ENCODE measurements at places on chromosomes 11 and 22.
A peak's percentile ranks its signal among the peaks of the same experiment; 100 is the strongest.

DNA sequence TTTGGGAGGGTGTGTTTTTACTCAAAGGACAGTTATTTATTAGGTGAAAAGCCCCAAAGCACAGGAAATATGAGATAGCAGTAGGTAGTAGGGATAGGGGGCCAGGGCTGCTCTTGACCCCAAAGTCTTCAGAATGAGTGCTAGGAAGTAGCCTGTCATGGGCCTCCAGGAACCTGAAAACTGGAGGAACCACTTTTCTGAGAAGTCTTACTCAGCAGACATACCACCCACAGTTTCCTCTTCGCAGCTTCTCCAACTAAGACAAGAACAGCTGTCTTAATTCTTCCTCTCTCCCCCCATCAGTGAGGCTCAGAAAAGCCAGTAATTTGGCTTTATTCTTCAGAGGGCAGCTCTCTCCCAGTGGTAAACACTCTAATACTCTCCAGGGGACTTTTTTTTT, 84.0 kb upstream of the CTSC start:
- DNase-seq: no peak

DNA sequence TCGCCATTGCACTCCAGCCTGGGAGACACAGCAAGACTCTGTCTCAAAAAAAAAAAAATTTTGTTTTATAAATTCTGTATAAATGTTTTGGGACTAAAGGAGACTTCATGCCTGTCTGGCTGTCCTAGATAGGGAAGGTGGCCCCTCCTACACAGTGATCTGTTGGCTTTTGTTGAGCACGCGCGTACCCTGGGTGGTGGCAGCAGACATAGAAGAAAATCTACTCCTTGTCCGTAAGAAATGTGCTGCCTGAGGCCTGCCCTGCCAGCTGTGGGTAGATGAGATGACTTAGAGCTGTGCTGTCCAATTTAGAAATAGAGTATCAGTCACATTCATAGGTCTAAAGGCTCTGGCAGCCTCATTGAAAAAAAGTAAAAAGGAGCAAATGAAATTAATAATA, 37.0 kb downstream of the AP2A2 start:
- no peak for DNase-seq

- no peak for DNase-seq
Measured at GRCh38 chr11:64932324-64932723, 3.4 kb downstream of the GPHA2 start.

- no peak for DNase-seq
Measured at GRCh38 chr22:27029584-27030130, 372.3 kb downstream of the MIAT start.

GRCh38 chr11:93216511-93217101, 18.8 kb upstream of the SLC36A4 start:
- no peak for DNase-seq

DNA sequence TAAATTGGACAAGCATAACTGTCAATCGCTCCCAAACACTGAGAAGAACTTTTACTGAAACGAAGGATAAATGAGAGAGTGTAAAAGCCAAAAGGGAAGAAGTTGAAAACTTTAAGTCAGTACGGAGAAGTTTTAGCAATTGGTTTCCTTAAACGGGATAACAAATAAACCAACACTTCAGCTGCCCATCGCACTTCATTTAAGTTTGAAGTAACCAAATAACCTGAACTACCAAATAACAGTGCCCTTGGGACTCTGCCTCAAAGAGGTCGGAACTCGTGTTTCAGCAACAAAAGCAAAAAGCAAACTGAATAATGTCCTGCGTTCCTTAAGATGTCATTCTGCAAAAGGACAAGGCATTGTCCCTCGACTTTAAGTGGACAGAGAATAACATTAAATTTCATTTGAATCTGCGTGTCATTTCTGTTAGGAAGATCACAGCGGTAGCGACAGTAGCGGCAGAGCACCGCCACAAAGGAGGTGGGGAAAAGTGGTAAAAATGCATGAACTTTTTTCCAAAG, 127.0 kb upstream of the C11orf58 start:
- DNase-seq: peak; percentile 73

GRCh38 chr11:74634537-74634936, 42.2 kb downstream of the POLD3 start:
- no peak for DNase-seq

DNA sequence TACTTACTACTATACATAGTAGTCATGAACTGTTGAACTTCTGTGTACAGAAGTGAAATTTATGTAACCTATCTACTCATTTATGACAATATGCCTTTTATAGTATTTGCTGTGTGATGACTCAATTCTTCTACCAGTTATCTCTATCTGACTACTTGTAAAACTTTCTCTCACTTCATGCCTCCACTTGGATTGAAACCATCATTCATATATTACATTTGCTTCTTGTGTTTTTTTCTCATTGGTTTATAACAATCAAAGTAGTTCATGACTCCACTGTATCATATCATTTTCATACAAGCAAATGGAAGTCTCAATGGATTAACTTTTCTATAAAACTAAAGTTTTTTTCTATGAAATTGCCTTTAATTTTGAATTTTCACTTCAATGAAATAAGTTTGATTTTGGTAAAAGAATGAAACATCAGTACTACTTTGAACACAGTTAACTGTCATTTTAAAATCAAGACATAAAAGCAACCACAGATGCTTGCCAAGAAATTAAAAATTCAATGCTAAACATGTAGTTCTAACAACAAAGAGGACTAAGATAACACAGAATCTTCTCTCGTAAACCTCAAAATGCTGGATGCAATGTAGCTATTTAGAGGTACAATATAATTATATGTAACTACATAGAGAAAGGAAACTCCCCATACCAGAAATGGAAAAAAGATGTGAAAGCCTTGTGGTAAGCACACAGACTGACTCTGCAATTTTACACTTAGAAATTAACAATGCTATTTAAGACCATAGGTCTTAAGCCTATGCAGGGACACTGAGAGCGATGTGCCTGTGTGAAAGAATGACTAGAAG, 27.6 kb upstream of the EXPH5 start:
- DNase-seq: no peak

DNA sequence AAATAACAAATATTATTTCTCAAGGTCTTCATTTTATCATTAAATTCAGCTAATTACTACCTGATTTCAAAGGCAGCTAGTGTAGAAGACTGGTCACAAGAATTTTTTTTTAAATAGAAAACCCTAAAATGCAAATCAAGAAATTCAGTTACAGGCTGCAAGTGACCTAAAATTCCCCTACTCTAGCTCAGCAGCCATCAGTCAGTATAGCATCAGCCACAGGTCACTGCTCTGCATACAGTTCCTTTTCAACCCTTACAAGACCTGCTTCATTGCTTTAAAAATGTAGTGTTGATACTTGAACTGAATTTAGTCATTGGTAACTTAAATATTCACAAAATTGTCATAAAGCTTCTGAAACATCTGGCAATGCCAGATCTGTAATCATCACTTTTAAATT, 9.5 kb upstream of the B3GNT6 start:
- DNase-seq: no peak

- no peak for DNase-seq
Measured at GRCh38 chr11:119779195-119780071, 50.4 kb upstream of the NECTIN1 start.

GRCh38 chr11:19725379-19726079, 12.9 kb downstream of the NAV2 start:
- DNase-seq: no peak

GRCh38 chr22:38046070-38046748, 11.0 kb upstream of the PICK1 start:
- DNase-seq: no peak

DNA sequence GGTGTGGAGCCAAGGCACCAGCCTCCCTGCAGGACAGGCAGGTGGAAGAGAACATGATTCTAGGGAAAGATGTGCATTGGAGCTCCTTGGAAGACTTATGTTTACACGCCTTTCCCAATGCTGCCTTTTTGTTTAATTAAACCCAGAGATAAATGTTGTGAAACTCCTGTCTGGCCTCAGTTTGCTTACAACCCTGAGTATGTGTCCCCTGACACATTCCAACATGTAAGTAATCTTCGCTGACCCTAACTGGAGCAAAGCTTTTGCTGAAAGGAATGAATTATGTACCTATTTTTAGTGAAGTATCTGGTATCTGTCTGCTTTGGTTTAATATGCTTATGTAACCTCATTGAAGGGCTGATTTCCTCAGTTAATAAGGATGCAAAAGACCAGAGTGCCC, 56.7 kb downstream of the APIP start:
- DNase-seq: peak; percentile 3

DNA sequence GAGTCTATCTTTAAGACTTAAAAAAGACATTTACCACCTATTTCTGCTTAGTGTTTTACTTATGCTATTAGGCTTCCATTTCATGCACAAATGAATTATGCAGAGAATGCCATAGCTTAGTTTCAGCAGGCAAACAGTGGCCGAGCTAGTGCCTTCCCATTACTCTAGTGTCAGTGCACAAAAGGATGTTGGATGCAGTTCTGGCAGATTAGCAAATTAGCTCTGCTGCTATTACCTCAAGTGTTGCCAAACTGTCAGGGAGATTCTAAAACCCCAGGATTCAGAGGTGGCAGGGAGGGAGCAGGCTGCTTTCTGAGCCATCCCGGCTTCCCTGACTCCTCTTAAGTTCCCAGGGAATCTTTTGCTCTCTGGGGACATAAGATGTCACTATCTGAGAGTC, 209.4 kb upstream of the NCAM1 start:
- no peak for DNase-seq

GRCh38 chr22:37121887-37122591, 12.5 kb upstream of the TMPRSS6 start:
- no peak for DNase-seq

DNA sequence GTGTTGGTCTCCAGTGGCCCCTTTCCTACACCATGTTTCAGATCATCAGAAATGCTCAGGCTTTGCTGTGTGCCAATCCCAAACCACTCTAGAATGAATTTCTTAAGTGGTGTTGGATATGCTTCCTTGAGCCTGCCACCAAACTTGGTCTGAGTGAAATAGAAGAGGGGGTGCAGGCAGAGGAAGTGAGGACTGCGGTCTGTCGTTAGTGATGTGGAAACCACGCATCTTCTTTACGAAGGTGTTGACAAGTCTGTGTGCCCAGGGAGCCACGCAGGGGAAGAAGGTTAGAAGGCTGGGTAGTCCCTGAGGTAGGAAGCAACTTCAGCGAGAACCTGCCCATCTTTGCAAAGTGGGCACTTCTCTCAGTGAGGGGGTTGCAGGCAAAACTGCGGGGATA, 187.4 kb upstream of the NAV2 start:
- no peak for DNase-seq

- DNase-seq: no peak
Measured at GRCh38 chr11:118245936-118246562, 6.1 kb downstream of the MPZL3 start.

DNA sequence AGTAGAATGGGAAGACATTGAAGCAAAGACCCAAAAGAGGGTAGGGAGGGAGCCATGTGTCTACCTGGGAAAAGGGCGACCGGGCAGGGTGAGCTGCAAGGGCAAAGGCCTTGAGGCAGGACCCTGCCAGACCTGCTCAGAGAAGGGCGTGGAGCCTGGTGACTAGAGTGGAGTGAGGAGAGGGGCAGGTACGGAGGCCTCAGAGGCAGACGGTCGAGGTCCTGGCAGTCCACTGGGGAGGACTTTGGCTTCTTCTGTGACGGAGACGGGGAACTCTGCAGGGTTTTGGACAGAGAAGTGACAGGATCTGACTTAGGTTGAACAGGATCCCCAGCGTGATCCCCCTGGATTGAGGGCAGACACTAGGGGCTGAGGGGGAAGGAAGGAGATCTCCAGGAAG, 12.9 kb downstream of the RIBC2 start:
- no peak for DNase-seq

GRCh38 chr22:41478891-41479521, 10.1 kb downstream of the ACO2 start:
- DNase-seq: no peak

- DNase-seq: no peak
Measured at GRCh38 chr11:19013181-19013857, 47.2 kb downstream of the MRGPRX2 start.

DNA sequence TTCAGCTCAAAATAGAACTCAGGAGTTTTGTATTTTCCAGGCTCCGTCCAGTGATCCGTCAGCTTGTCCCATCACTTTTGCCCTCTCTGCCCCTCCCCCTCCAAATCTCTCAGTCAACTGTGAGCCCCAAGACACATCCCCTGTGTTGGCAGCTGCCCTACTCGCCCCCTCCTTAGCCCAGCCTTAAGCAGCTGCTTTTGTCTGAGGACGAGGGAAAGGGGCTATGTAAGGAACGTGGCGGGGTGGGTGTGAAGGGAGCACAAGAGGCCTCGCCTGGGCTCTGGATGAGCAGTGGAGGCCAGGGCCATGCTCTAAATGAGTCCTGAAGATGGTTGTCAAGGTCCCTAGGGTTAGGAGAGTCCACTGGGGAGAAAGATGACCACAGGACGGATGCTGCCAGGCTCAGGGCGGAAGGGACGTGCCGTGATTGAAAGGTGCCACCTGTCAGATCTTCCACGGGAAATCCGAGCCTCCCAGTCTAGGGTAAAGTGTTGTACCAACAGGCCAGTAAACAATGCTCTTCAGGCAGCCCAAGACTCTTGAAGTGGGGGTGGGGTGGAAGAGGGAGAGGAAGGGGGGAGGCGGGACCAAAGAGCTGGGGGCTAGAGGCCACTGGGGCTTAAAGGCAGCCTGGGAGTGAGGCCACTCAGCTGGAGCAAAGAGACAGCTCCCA, at the start of gene SMTNL1:
Gene SMTNL1, plus strand, starts transcription at position 649 of the 673 bp plus-strand sequence. CDS start 5,048 bp downstream, outside the sequence.
- DNase-seq: no peak

GRCh38 chr11:90310210-90310609, 87.4 kb upstream of the CHORDC1 start:
- DNase-seq: no peak

DNA sequence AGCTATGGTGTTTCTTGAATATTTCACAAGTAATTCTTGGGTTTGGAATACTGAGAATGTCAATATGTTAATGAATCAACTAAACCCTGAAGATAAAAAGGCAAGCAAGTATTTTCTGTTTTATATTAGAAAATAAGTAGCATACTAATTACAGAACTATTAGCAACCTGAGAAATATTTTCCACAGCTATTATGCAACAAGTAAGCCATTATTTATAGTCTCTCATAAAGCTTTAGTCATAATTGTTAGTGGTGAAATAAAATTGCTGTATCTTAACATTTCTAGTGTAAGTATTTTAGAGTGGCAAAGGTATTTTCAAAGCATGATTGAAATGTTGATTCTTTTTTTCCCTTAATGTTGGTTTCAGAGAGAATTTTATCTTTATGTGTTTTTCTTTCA, 53.3 kb downstream of the FAR1 start:
- DNase-seq: no peak

GRCh38 chr11:100949443-100949842, 180.2 kb downstream of the PGR start:
- DNase-seq: no peak

- no peak for DNase-seq
Measured at GRCh38 chr11:94117871-94118270, 10.8 kb upstream of the PANX1 start.

GRCh38 chr11:82932564-82932963, 31.0 kb downstream of the DDIAS start:
- DNase-seq: no peak

All from retina (tissue), 1 donor.